COLO829 (cell line): ENCODE measurements at places on chromosomes 11 and 22.

DNA sequence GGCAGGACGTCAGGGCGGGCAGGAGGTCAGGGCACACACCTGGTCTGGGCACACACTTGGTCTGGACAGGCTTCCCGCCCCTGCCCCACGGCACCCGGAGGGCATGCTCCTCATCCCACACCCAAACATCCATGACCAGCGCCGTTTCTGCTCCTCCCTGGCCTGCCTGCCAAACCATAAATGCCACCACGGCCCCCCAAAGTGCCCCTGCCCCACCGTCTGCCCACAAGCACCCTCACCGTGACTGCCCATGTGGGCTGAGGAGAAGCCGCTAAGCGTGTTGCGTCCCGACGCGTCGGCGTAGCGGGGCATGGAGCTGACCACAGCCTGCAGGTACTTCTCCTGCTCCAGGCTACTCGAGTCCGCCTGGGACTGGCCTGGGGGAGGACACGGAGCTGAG is 15.8 kb downstream of the SBF1 start:
- DNase-seq, result no peak

DNA sequence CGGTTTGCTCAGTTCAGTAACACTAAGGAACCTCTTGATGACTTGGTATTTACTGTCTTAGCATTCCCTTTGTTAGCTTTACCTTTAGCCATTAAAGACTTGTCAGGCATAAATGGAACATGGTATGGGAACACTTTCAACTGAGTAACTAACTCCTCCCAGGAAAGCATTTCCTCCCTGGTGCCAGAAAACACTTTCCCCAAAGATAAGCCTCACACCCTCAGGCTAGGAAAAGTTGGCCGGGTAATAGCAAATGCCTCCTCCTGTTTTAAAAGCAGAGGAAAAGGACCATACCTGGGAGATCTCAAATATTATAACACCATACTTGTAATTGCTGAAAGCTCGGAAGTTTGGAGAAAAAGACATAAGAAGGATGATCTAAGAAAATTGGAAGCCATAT is 12.0 kb downstream of the KCNJ11 start:
- DNase-seq, result no peak

DNA sequence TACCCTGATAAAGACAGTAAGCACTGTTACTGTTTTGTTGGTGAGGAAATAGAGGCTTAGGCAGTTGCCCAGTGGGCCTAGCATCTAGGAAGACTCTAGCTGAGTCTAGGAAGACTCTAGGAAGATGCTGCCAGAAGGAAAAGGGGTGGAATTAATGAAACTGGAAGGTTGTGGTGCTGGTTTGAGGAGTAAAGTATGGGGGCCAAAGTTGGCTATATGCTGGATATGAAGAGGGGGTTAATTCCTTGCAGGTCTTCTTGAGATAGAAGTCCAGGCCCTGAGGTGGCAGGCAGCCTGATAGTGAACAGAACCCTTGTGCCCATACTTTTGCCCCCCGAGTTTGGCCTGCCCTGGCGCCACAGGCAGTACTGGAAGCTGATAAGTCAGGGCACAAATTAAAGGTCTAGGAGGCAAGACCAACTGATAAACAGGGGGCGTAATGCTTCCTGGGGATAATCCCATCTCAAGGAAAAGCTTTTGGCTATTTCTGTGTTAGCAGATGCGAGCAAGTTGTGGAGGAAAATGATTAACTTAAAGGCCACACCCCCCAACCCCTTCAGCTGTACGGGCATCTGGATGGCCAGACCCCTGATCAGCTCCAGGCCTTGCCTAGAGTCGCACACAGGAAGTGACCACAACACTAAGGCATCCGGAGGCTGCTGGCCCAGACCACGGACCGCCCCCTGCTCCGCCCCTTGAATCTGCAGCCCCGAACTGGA is 3.1 kb downstream of the ILK start:
- peak; percentile 77 for DNase-seq

DNA sequence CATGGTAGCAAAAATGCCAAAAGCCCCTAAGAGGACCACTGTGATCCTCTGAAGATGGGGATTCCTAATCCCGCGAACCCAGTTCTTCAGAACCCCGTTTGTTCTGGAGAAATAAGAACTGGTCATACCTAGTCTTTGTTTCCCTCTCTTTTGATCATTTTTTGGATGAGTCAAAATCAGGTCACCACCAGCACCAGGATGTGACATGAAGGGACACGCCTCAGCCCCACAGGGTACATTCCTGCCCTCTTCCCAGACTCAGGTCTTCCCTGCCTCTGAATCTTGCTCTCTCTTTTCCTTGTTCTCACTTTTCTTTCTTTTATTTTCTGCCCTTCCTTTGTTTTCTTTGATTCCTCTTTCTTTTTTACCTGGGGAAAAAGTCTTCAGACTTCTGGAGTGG is 14.6 kb upstream of the ANO1 start:
- DNase-seq, result no peak

- peak; percentile 3 for DNase-seq
Measured at GRCh38 chr11:23897453-23898286, 599.2 kb upstream of the LUZP2 start.

DNA sequence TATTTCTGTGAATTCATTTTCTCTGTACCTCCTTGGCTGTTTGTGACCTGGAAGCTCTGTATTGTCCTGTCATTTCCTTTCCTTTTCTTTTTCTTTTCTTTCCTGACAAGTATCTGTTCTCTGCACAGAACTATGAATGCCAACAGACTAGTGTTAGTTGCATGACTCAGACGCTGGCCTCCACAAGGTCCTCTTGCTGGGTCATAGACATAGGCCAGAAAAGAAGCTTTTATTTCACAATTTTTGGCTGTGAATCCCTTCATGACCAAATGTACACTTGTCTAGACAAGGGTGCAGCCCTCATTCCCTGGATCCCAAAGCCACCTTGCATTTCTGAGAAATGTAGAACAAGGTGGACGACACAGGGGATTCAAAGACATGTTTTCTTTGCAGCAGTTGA is 104.1 kb upstream of the MTNR1B start:
- DNase-seq, result no peak

- no peak for DNase-seq
Measured at GRCh38 chr11:124409906-124410305, 11.1 kb upstream of the OR8B3 start.

DNA sequence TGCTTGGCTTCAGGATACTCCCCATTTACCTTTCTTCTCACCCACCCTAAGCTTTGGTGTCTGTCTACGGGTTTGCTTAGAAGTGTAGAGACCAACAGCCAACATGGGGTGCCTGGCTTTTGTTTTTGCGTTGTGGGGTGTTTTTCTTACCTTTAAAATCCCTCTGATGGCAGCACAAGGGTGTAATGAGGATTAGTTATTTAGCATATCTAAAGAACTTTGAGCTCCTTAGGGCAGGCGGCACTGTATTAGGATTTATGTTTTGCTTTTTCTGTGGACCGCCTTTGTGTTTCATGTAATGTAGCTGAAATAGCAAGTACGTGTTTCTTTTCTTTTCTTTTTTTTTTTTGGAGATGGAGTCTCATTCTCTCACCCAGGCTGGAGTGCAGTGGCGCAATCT is 8.9 kb downstream of the AP2A2 start:
- no peak for DNase-seq

GRCh38 chr11:120918257-120918656 is 105.6 kb upstream of the TBCEL start:
- DNase-seq, result no peak

DNA sequence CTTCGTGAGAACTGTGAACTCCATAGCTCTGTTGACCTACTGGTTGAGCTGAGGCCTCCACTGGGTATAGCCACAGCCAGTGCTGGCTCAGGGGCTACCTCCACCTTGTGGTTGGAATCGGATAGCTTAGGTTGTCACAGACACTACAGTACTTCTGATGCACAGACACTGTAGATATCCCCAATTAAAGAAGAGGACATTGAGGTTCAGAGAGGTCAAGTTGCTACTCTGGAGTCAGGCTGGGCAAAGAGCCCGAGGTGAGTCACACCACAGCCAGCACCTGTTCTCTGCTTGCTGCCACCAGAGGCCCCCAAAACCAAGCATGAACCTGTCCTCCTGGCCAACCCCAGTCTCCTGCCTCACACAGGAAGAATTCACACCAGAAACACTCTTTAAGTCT is 5.4 kb downstream of the UFD1 start:
- no peak for DNase-seq

DNA sequence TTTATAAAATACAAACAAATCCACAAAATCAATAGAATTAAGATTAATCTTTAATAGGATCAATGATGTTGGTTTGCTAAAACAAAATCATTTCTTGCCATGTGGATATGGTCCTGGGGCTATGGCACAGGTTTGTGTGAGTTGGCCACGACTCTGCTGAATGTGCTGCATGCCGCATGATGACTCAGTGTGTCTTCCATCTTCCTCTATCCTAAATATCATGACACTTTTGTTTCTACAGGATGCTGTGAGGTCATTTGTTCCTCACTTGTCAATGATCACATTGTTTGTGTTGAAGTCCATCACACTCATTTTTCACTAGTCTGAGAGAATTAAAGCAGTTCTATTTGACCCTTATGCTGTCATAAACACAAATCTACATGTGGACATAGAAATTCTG is 167.2 kb upstream of the ZBED5 start:
- peak; percentile 85 for DNase-seq

DNA sequence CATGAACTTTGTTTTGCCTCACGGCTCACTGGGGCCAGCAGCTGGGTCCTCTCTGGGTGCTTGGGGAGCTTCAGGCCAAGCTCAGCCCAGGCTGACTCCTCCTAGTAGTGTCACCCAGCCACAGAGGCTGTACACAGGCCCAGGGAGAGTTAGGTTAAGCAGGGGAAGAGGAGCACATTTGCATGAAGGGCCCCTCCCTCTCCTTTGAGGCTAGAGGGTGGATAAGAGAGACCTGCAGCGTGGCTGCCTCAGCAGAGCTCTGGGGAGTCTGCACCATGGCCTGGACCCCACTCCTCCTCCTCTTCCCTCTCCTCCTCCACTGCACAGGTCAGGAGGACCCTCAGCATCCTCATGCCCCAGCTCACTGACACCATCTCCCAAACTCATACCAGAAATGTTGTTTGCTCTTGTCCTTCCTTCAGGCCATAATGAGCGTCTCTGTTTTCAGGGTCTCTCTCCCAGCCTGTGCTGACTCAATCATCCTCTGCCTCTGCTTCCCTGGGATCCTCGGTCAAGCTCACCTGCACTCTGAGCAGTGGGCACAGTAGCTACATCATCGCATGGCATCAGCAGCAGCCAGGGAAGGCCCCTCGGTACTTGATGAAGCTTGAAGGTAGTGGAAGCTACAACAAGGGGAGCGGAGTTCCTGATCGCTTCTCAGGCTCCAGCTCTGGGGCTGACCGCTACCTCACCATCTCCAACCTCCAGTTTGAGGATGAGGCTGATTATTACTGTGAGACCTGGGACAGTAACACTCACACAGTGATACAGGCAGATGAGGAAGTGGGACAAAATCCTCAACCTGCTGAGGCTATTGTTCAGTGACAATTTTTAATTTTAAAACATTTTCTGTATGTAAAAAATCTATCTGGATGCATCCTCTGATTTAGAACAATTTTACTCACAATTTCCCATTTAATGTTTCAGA is 82.4 kb upstream of the VPREB1 start:
- DNase-seq, result no peak

GRCh38 chr11:87036756-87037449 is 831 bp upstream of the TMEM135 start:
- DNase-seq, result no peak

- DNase-seq, result no peak
Measured at GRCh38 chr11:23944923-23945322, 551.9 kb upstream of the LUZP2 start.

DNA sequence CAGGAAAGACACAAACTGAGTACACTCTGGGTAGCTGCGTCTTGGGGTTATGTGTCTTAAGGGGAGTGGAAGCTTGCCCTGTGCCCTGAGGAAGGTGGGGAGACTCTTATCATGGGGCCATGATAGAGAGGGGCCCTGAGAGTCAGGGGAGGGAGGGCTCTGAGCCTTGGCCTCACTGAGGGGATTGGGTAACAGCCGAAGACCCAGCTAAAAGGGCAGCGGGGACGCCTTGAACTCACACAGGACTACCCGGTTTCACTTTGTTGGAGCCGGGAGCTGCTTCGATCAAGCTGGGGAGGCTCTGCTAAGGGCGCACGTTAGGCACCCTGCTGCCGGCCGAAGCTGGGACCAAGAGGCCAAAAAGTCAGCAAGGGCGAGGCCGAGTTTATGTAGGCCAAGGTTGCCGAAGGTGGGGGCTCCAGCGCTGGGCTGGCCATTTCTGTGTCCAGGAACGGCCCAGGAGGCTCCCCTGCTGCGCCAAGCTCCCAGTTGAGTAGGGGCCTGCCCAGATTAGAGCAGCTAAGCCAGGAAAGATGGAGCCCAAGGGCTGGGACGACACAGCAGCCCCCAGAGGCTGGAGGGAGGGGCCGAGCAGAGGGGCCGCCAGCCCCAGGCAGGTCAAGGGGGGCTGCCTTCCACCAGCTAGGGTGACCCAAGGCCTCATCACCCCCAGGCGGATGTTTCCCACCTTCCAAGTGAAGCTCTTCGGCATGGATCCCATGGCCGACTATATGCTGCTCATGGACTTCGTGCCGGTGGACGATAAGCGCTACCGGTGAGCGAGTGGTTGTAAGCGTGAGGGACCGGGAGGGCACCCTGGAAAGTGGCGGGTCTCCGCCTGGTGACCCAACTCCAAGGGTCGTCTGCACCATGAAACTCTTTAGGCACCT is 2.2 kb downstream of the TBX1 start:
- DNase-seq, result no peak

- no peak for DNase-seq
Measured at GRCh38 chr11:115498354-115498753, 5.9 kb downstream of the CADM1 start.

- no peak for DNase-seq
Measured at GRCh38 chr22:35739931-35740380, 22.3 kb downstream of the APOL5 start.

- DNase-seq, result no peak
Measured at GRCh38 chr11:116932181-116932580, 94.8 kb upstream of the APOA1 start.

DNA sequence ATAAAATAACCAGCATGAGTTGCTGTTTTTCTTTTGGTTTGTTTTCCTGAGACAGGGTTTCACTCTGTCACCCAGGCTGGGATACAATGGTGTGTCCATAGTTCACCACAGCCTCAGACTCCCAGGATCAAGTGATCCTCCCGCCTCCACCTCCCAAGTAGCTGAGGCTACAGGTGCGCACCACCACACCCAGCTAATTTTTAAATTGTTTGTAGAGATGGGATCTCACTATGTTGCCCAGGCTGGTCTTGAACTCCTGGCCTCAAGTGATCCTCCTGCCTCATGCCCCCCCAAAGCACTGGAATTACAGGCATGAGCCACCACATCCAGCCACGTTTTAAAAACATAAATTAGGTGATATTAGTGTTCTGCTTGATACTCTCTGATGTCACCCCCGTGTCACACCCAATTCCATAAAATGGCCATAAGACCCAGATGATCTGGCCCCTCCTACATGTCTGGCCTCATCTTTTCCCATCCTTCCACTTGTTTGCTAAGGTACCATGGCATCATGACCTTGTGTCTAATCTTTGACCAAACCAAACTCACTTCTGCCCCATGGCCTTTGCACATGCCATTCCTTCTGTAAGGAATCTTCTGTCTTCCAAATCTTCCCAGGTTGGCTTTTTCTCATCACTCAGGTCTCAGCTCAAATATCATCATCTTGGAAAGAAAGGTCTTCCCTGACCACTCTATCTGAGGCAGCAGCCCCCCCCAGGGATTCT is 6.3 kb downstream of the SIK3 start:
- no peak for DNase-seq

GRCh38 chr11:107713009-107713408 is 1.2 kb upstream of the SLN start:
- DNase-seq, result no peak

GRCh38 chr22:43014316-43014868 is 557 bp downstream of the PACSIN2 start:
- DNase-seq, result no peak

- peak; percentile 98 for DNase-seq
Measured at GRCh38 chr11:57499413-57499982, 16.0 kb downstream of the SLC43A1 start.

- no peak for DNase-seq
Measured at GRCh38 chr11:63811522-63811921, 1.7 kb upstream of the SPINDOC start.
